Renal cortex interstitium (tissue), 15 donors: ENCODE measurements at places on chromosomes 16 and 17. TPM values are rescaled to one million over a fixed set of nuclear protein-coding genes. Genes with fewer than 3 reads are reported as not detected.

UBE2I gene
- polyA plus RNA-seq = 151 TPM

VASN gene
- polyA plus RNA-seq = 57.5 TPM

OMG gene
- polyA plus RNA-seq = 0.11 TPM

EIF3CL gene
- 105 TPM for polyA plus RNA-seq

HLF gene
- 5.3 TPM for polyA plus RNA-seq

SLC52A1 gene
- 0.16 TPM for polyA plus RNA-seq

CA4 gene
- polyA plus RNA-seq = 43.2 TPM

C1QTNF8 gene
- not detected for polyA plus RNA-seq

DNA sequence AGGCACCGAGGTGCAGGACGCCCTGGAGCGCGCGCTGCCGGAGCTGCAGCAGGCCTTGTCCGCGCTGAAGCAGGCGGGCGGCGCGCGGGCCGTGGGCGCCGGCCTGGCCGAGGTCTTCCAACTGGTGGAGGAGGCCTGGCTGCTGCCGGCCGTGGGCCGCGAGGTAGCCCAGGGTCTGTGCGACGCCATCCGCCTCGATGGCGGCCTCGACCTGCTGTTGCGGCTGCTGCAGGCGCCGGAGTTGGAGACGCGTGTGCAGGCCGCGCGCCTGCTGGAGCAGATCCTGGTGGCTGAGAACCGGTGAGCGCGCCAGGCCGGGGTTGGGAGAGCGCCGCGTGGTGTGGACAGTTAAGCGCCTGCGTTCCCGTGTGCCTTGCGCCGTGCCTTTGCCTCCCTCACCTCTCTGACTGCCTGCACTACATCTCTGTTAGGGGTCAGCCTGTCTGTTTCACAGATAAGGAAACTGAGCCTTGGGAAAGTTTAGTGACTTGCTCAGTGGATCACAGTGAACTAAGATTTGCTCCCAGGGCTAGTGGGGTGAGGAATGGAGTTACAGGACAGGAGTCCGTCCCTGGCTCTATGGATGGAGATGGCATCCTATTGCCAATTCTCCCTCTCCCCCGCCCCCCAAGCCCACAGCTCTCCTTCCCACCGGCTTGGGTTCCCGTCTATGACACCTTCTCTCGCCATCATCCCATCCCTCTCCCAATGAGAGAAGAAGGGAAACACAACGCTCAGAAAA, 880 bp downstream of the SARM1 start:
- DNase-seq = no peak

DNA sequence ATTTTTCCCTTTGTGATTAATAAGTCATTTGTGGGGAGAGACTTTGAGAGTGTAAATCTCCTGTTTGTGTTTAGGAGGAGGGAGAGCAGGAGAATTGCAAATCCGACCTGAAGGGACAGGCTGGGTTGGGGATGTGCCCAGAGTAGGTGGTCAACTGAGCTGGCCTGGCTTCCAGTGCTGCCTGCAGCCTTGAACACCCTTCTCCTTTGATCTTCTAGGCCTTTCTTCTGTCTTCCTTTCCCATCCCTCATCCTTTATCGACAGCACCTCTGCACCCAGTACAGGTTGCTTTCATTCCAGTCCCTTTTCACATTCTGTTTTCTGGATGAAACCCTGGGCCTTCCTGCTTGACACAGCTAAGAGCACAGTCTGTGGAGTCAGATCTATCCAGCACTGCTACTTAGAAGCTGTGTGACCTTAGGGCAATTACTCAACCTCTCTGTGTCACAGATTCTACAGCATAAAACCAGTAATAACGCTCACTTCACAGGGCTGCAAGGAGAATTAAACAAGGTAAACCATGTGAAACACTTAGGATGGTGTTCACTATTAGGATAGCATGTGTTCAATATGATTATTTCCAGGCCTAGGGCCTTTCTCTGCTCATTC, 1.0 kb upstream of the CSNK2A2 start:
- no peak for DNase-seq

GRCh38 chr17:78920528-78920927, 4.7 kb downstream of the TIMP2 start:
- DNase-seq = no peak

DNA sequence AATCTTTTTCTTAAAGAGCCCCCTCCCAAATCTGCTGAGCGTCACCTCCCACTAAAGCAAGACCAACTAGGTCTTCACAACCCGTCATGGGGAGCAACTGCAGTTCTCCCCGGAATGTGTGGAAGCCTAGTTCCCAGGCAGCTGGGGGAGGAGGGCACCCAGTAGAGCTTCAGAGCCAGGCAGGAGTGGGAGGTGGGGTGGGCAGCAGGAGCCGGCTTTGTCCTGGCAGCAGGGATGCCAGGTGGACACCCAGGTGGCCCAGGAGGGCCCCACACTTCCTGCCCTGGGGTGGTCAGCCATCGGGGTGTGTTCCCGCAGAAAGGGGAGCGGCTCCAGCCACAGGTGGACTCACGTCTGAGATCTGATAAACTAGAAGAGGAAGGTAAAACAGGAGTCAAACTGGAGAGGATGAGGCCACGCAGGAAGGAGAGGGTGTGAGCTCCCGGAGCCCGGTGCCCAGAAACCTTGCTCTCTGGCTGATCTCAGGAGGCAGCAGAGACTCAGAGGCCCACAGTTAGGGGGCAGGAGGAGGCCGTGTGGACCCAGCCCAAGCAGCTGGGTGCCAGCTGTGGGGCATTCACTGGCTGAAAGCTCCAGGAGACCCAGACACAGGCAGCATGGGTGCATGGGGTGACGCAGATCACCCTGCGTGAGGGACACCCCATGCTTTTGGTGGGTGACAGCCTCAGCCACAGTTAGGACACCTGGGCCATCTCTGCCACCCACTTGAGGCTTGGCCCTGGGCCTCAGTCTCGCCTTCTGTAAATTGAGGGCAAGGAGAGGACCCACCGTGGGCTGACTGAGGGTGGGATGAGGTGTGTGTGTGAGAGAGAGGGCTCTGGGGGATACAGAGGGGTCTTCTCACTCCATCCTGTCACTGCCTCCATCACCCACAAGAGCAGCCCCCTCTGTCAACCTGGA, 260.8 kb upstream of the TNRC6C start:
- DNase-seq = no peak

DNA sequence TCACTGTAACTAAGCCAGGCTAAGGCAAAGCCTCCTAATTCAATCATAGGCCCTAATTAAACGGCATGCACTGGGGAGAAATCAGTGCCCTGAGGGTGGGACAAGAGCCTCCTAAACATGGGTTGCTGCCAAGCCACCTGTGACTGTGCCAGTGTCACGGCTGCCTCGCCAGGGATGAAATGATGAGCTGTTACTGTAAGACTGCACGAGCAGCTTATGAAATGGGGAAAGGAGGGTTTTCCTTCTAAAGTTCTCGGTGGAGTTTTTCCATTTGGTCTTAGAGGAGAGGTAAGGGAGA, 12.7 kb downstream of the TMEM11 start:
- no peak for DNase-seq

- DNase-seq = peak; percentile 68
Measured at GRCh38 chr16:10521681-10522274, 58.6 kb downstream of the EMP2 start.

GRCh38 chr17:79590523-79590860, 20.4 kb downstream of the RBFOX3 start:
- no peak for DNase-seq

DNA sequence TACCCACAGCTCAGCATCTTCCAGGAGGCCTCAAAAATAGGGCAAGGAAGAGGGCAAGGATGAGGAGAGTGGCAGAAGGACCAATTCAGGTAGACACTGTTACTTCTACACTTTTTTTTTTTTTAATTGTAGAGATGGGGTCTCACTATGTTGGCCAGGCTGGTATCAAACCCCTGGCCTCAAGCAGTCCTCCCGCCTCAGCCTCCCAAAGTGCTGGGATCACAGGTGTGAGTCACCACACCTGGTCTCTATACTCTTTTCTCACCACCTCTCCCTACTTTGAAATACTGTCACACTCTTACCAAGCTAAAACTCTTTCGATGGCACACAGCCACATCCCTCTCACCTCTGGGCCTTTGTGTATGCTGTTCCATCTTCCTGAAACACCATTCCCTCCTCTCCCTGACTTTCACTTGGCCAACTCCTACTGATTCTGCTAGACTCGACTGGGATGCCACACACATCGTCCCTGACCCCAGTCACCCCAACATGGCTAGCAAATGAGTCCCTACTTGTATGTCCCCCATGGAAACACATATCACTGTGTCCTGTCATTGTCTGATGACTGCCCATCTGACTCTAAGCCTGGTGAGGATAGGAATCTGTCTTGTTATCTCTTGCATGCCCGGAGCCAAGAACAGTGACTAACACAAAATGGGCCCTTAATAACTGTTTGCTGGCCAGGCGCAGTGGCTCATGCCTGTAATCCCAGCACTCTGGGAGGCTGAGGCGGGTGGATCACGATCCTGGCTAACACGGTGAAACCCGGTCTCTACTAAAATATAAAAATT, 7.2 kb upstream of the SLC43A2 start:
- DNase-seq = no peak

DNA sequence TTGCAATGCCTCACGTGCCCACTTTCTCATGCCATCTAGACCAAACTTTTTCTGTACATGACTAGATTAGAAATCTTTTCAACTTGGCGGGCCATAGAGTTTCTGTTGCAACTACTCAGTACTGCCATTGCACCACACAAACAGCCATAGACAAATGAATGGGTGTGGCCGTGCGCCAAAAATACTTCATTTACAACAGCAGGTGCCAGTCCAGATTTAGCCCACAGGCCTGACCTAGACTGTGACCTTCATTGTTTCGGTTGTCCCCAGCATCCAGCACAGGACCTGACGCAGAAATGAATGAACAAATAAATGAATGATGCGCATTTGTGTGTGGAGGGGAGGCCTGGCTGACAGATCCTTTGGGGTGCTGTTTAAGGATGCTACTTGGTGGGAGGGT, 14.3 kb upstream of the PDK2 start:
- no peak for DNase-seq

- DNase-seq = no peak
Measured at GRCh38 chr17:64423881-64424280, 25.0 kb upstream of the MILR1 start.

GRCh38 chr17:32486111-32486700, 587 bp upstream of the CDK5R1 start:
- DNase-seq = peak; percentile 77

DNA sequence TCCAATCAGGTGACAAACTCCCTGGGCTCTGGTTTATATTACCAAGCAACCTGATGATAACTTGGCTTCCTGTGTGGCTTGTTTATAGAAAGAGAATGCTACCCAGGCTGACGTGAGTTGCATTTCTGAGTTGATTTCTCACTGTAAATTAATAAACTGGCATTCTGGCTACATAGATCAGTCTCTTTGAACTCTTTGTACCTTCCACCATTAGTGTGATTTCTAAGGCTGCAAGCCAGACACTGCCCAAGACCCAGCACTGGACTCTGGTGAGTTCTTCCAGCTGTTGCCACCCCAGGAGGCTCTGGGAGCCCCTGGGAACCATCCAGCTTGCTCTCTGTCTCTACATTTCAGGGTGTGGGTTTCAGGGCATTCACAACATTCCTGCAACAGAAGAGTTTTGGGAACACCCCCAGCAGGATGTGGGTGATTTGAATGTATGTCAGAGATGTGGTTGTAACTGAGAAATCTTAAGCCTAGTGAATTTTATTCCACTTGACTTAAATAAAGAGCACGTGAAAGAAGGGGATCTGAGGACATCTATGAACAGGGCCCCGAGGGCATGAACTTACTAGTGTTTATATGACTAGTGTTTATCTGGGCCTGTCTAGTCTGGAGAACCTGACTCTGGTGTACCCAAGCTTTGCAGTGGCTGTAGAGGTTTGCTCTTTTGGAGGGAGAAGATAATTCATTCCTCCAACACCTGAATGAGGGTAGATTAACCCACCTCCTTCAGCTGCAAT, 30.3 kb upstream of the LRRC37A start:
- no peak for DNase-seq

DNA sequence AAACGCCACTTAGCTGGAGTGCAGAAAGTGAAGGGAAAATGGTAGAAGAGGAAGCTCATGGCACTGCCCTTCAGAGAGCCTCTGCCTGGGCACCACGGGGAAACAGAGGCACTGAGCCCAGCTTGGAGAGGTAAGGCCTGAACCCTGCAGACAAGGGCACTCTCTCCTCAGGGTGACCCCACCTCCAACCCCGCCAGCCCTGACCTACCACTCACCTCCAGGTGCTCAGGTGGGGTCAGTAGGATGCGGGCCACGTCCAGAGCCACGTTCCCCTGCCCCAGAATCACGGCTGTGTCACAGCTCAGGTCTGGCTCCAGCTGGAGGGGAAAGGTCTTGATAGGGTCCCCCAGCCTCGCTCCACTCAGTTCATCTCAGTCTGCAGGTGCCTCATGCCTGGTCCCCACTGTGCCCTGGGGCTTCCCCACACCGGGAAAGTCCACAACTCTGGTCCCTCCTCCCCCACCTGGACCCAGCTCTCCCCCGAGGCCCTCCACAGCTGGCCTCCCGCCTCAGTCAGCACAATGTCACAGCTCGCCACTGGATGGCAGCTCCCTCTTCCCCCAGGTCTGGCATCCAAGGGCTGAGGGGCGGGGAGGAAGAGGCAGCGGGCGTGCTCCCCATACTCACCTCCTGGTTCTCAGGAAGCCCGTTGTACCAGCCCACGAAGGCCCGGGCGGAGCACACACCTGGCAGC, 6.0 kb upstream of the GRIN2C start:
- DNase-seq = no peak

DNA sequence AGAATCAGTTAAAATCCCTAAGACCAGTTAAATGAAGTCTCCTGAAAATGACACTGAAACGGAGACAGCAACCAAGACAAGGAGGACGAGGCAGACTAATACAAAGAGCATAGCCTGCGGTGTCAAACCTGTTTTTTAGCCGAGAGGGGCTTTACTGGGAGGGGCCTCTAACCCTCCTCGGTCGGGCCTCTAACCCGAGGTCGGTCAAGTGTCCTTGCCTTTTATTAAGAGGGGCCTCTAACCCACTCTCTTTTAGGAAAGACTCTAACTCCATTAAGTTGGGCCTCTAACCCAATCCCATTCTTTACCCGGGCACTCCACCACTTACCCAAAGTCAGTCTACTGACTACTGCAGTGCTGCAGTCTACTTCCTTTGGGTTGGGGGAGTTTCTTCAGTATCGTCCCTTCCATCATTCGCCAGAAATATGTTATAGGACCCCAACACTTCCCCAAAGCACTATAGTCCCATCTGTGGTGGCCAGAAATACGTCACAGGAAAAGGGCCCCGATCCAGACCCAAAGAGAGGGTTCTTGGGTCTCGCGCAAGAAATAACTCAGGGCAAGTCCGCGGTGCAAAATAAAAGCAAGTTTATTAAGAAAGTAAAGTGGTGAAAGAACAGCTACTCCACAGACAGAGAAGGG, 39.2 kb upstream of the ARL4D start:
- no peak for DNase-seq

GRCh38 chr17:80387071-80387470, 27.9 kb upstream of the ENDOV start:
- no peak for DNase-seq

GRCh38 chr16:26598061-26598460, 468.7 kb upstream of the C16orf82 start:
- DNase-seq = no peak

- DNase-seq = no peak
Measured at GRCh38 chr17:74768069-74768762, 7.9 kb downstream of the NAT9 start.

GRCh38 chr17:47273245-47273644, 19.6 kb downstream of the ITGB3 start:
- no peak for DNase-seq
